Heart right ventricle (tissue), 16 donors: ENCODE measurements at places on chromosomes 3 and 15.

DNA sequence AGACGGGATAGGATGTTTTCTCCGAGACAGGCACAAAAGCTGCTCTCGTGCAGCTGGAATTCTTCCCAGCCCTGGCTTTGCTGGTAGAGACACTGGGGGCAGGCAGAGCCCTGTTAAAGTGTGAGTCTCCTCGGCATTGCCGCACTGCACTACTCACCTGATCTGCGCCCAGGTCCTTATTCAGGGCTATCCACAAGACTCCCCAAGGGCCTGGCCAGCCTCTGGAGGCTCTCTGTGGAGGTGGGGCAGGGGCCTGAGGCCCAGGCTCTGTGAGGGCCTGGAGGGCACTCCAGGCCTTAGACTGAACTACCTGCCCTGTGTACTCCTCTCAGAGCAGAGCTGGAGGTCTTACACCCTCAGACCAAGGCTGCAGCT lies 48.4 kb downstream of the KY start:
- no peak for DNase-seq

DNA sequence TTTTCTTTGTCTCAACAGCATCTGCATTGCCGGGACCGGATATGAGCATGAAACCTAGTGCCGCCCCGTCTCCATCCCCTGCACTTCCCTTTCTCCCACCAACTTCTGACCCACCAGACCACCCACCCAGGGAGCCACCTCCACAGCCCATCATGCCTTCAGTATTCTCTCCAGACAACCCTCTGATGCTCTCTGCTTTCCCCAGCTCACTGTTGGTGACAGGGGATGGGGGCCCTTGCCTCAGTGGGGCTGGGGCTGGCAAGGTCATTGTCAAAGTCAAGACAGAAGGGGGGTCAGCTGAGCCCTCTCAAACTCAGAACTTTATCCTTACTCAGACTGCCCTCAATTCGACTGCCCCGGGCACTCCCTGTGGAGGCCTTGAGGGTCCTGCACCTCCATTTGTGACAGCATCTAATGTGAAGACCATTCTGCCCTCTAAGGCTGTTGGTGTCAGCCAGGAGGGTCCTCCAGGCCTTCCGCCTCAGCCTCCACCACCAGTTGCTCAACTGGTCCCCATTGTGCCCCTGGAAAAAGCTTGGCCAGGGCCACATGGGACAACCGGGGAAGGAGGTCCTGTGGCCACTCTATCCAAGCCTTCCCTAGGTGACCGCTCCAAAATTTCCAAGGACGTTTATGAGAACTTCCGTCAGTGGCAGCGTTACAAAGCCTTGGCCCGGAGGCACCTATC lies 5.0 kb downstream of the NUTM1 start:
- no peak for DNase-seq

DNA sequence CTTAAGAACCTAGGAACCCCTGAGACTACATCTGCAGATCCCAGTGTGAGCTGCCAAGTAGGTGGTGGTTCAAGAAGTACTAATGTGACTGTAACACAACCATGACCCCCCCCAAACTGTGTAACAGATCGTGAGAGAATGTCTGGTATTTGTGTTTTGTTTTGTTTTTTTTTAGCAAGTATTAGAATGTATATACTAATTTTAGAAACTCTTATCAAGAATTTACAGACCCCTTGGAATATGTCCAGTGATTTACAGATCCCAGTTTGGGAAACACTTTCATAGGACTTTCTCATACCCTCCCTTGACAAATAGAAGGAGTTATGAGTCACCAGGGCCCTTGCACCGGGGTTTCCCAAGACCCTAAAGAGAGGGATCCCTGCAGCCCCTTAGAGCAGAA lies 79.8 kb downstream of the SEMA5B start:
- DNase-seq: no peak

GRCh38 chr3:127081001-127081720 lies 98.2 kb downstream of the PLXNA1 start:
- DNase-seq: no peak

- DNase-seq: no peak
Observed at GRCh38 chr3:134885877-134886621, 91.0 kb downstream of the EPHB1 start.
